ENCODE measurements at places on chromosomes 7 and 10.

- no peak for DNase-seq
Measured at GRCh38 chr10:132659206-132660091, 121.9 kb downstream of the INPP5A start.

DNA sequence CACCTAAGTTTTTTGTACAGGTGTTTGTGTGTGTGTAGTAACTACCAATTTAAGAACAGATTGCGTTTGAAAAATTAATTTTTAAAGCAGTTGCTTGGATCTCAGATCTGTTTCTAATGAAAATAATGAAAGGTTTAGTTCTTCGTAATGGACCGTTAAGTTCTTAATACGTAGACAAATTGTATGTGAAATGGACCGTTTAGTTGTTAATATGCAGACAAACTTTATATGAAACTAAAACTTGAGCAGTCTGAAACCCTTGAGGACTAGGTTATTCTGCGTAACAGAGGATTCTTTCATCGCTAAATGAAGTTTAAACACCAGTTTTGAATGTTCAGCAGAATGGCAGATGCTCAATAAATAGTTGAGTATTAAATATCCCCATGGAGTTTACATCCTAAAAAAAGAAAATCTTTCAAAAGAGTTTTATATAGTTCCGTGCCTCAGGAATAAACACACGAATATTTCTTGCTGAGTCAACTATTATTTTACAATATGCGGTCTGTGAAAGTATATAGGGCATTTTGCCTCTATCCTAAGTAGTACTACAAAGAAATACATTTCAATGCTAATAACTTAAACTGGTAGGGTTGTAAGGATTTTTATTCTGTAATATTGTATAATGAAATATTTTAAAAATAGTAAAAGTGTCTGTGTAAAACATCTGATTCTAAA is 1.2 kb downstream of the DBF4 start:
- peak; percentile 13 for DNase-seq

DNA sequence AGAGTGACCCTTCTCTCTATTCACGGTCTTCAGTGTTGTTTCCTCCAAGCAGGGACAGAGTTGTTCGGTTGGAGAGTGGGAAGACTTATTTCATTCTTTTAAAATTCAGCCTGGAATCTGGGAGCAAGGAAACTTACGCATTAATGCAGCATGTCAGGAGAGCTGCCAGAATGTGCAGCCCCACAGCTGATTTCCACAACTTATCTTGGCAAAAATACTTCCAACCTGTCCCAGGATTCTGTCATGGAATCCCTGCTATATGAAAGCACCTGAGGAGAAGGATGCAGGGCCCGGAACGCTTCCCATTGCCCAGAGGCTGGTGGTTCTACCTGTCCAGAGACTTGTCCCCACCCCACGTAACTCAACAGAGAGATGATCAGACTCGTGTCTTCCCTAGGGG is 86.9 kb upstream of the MKI67 start:
- no peak for DNase-seq

GRCh38 chr10:71432956-71433767 is 36.4 kb downstream of the CDH23 start:
- DNase-seq, result no peak

DNA sequence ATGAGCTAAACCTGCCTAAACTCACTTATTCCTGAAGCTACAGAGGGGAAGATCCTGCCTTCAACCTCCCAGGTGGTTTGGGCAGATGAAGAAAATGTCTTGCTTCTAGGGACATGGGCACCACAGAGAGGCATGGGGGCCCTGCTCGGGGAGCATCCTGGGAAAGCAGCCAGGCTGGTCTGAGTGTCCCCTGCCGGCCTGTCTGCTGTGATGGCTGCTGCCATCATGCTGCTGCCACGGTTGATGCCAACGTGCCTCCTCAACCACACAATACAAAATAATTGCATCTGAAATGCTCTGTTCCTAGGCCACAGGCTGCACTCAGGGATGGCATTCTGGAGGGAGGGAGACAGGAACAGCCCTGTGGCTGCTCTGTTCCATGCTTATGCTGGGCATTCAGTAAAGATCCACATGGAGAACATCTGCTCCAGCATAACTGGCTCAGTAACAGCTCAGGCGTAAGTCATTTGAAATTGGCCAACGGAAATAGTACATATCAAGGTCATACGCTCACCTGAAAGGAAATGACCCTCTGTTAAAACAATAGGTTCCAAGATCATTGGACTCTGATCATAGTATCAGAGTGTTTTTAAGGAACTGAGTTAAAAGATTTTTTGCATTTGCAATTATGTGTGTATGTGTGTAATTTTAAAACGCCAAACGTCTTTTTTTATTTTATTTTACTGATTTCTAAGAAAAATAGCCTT is 299.0 kb downstream of the TNS3 start:
- DNase-seq, result no peak

DNA sequence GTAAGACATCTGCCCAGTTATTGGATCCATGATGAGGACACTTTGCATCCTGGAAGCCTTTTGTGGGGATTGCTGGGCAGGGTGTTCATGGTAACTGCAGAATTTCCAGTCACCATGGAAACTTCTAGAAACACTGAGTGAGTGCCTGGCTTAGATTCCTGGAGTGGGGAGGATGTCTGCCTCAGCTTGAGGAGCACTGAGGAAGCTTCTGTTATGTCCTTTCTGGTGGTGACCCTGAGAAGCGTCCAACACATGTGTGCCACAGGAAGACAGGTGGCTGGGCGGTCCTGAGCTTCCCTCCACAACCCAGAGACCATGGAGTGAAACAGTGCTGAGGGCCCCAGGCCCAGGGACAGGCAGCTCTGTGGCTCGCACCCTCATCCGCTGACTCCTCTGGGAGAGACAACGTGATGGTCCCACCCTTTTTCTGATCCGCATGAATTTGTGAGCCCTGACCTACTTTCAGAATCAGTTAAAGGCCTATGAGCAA is 191.8 kb upstream of the CXCL12 start:
- no peak for DNase-seq

GRCh38 chr7:92809397-92809759 is 27.0 kb downstream of the CDK6 start:
- peak; percentile 40 for DNase-seq

Measured in right kidney (tissue), 9 donors.